ENCODE measurements at places on chromosomes 2 and 18.

- H3K27me3 ChIP-seq: no peaks in the 10 kb centered on the region
- DNase-seq: no peak
- no peak overlapping the region for H3K4me3 ChIP-seq
- no peaks in the 10 kb centered on the region for H3K36me3 ChIP-seq
These were observed 156.2 kb upstream of the TCF4 start for GRCh38 chr18:55744206-55744605.

DNA sequence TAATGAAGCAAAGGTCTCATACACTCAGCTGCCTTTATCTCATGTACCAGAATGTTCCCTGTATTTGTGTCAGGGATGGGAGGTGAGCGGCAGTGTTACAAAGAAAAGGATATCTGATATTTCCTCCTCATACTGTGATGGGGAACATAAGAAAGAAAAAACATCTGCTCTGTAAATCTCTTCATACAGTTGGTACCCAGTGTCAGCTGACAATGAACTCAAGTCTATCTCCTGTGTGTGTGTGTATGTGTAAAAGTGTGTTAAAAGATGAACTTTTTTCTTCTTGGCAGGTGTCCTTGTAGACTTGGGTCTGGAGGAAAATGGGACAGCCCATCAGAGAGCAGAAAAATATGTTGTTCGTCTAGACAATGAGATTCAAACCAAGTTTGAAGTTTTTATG lies 127.8 kb downstream of the ESCO1 start:
- no peak overlapping the region for H3K4me3 ChIP-seq
- no peaks in the 10 kb centered on the region for H3K4me1 ChIP-seq
- no peaks in the 10 kb centered on the region for H3K27me3 ChIP-seq
- no peak for DNase-seq
- H3K27ac ChIP-seq: no peak overlapping the region

- H3K27ac ChIP-seq: no peak overlapping the region
- no peaks in the 10 kb centered on the region for H3K36me3 ChIP-seq
- DNase-seq: peak; percentile 5
- H3K4me1 ChIP-seq: no peaks in the 10 kb centered on the region
- H3K4me3 ChIP-seq: no peak overlapping the region
These were observed 37.9 kb upstream of the RPL31 start for GRCh38 chr2:100964222-100964621.

- no peak for DNase-seq
- H3K27me3 ChIP-seq: no peaks in the 10 kb centered on the region
- no peak overlapping the region for H3K27ac ChIP-seq
- H3K4me3 ChIP-seq: no peak overlapping the region
- no peaks in the 10 kb centered on the region for H3K4me1 ChIP-seq
These were observed 488.3 kb downstream of the CCDC85A start for GRCh38 chr2:56671973-56672569.

DNA sequence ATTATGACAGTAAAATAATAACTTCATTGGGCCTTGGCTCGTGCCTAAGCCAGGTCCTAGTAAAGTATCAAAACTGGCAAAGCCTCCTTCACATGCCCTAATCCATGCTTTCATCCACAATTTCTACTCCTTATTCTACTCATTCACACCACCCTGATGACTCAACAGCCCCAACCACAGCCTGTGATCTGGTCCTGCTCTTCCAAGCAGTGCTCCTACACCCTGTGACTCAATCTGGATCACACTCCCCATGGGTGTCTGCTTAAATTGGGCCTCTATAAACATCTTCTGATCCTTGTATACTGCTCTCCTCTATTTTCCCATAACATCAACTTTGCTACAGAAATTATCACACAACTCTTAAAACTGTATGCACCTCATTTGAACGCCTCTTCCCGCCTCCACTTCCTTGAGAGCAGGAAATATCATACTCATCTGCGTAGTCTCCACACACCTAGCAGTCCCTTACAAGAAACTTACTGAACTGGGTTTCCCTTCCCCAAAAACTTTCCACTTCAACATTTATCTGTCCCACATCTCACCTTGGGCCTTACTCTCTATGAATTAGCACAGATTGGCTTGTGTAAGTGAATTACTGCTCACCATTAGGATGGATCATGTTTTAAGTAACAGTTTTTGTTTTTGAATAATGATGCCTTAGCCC lies 15.9 kb downstream of the GTF3C3 start:
- no peak overlapping the region for H3K27ac ChIP-seq
- no peak overlapping the region for H3K4me3 ChIP-seq
- no peak for DNase-seq
- H3K4me1 ChIP-seq: no peaks in the 10 kb centered on the region
- peaks cover 96% of the 10 kb centered on the region for H3K36me3 ChIP-seq

- no peaks in the 10 kb centered on the region for H3K36me3 ChIP-seq
- DNase-seq: no peak
- H3K4me1 ChIP-seq: no peaks in the 10 kb centered on the region
- H3K27ac ChIP-seq: no peak overlapping the region
- no peak overlapping the region for H3K4me3 ChIP-seq
These were observed 19.1 kb downstream of the LRP2 start for GRCh38 chr2:169343202-169343601.

DNA sequence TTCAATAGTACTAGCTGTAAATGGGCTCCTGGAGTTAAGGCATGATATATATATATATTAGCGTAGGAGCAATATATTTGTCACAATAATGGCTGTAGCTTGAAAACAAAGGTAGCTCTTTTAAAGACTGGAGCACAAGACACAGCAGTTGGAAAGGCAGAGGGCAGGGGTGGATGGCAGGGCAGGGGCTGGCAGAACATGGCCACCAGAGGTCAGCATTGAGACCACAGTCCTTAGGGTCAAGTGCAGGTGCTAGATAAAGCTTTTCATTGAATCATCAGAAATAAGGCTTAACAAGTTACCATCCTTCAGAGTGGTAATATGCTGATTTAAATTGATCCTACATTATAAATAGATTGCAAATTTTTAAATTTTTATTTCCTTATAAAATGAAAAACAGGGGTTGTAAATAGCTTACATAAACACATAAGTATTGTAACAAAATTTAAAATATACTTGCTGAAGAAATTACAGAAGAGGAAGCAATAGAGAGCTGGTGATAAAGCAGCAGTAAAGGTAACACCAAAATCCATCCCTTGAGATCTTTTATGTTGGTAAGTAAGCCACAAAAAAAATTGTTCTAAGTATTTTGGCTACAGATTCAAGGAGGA lies 161.2 kb upstream of the PIEZO2 start:
- H3K4me1 ChIP-seq: no peaks in the 10 kb centered on the region
- no peak for DNase-seq
- no peaks in the 10 kb centered on the region for H3K36me3 ChIP-seq
- no peak overlapping the region for H3K27ac ChIP-seq
- no peaks in the 10 kb centered on the region for H3K27me3 ChIP-seq
- no peak overlapping the region for H3K4me3 ChIP-seq

DNA sequence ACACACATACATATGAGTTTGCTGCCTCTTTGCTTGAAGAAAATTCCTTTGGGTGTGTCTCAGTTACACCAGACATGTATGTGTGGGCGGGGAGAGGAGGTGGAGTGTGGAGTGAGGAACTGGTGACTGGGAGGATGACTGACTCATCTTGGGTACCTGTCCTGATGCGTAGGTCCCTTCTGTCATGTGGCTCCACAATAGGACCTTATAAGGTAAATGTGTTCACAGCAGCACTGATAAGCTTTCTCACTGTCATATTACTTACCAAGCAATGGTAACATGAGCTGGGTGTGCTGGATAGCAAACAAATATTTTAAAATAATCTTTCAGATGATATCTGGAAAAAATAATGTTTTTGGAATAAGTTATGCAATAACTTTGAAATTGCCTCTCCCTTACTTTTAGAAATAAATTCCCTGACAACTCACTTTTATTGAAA lies 45.1 kb downstream of the SLC9A2 start:
- DNase-seq: no peak
- no peaks in the 10 kb centered on the region for H3K27me3 ChIP-seq

DNA sequence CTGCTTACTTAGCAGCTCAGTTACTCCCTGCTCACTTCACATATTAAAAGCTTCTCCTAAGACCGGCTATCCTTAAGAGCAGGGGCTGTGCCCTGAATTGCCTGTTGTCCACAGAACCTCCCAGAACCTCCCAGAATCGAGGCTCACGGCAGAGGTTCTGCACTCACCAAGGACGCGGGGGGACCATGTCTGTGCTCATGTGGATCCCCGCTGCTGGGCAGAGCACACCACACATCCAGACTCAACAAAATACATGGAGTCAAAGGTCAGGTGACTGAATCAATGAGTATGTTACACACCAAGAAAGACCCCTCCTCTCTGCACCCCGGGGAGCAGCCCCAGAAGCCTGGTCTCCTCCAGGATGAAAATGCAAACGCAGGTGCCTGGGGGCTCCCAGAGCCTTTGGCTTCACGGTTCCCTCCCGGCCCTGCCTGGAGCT lies 149.0 kb downstream of the MBP start:
- no peak overlapping the region for H3K4me3 ChIP-seq
- H3K4me1 ChIP-seq: no peaks in the 10 kb centered on the region
- DNase-seq: no peak
- no peaks in the 10 kb centered on the region for H3K27me3 ChIP-seq
